Calu3 (cell line): ENCODE measurements at places on chromosomes 6 and 20. TPM values are rescaled to one million over a fixed set of nuclear protein-coding genes. Genes with fewer than 3 reads are reported as not detected.

The ATAT1 gene
- total RNA-seq, result 23.0 and 30.0 TPM in 2 replicates

The SYCP2L gene
- total RNA-seq, result 0.12 TPM in 1 of 2 replicates, not detected in the other

DNA sequence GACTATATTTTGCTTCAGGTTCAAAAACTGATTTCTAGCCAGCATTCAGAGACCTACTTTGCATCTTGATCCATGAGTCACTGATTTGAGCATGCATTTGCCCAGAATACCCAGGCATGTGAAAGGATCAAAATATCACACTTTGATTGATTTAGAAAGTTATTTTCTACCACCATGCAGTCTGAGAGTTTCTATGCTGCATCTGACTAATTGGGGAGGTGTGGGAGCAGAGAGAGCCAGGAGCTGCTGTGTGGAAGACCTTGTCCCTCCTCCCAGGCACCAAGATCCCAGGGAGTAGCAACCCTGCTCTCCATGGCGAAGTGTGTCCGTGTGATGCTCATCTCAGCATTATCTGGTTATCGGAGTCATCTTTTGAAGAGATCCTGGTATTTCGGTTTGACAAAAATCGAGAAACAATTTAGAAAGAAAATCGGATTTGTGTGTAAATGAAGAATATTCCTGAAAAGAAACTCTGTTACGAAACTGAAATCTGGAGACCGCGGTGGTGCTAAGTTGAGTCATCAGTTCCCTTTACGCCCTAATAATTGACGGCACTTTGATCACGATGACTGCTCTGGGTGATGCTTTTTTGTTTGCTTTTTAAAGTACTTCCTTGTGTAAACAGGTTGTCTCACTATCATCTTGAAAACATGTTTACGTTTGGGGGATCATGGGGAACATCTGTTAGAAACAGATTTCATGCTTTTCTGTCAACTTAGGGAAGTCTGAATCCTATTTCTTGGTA is 193.4 kb downstream of the BACH2 start:
- peak overlapping the region; percentile 21 for H3K4me3 ChIP-seq
- H3K4me1 ChIP-seq, result peaks cover 12% of the 10 kb centered on the region
- H3K36me3 ChIP-seq, result peaks cover 6% of the 10 kb centered on the region

DNA sequence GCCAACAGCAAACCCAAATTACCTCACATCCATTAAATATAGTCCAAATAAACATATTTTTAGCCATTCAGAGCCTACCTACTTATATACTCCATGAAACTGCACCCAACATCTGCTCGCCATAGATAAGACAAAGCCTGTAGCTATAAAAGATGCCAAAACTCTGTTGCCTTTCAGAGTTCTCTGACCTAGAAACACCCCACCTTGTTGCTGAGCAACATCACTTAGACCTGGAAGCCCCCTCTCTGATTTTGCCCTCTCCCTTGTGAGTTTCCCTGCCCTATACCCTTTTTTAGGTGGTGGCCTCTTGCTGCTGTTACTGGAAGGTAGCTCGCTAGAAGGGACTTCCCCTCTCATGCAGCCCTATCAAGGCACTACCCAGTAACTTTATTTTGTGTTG is 27.7 kb upstream of the FBXL4 start:
- no peak overlapping the region for H3K27ac ChIP-seq
- H3K4me1 ChIP-seq, result no peaks in the 10 kb centered on the region
- H3K4me3 ChIP-seq, result no peak overlapping the region
- peaks cover 4% of the 10 kb centered on the region for H3K36me3 ChIP-seq

GRCh38 chr6:49326347-49326746 is 136.7 kb downstream of the MMUT start:
- no peak overlapping the region for H3K4me3 ChIP-seq
- H3K27ac ChIP-seq, result peak overlapping the region; percentile 90
- no peaks in the 10 kb centered on the region for H3K27me3 ChIP-seq
- no peak for DNase-seq
- no peaks in the 10 kb centered on the region for H3K36me3 ChIP-seq

DNA sequence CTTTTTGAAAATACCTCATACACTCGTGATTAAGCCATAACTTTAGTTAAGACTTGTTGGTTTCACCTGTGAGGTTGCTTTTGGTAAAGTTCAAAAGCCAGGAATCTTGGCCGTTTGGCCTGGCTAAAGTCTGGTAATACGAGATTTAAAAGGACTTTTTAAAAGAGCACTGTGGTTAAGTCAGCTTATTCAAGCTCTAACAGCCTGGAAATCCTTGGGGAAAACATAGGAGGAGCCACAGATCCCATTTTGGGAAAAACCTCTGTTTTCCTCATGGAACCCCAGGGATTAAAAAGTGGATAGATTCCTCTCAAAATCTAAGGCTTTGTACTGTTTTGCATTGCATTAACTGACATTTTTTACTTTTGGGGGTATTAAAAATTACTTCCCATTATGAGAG is 13.7 kb upstream of the SLC22A16 start:
- DNase-seq, result no peak
- no peak overlapping the region for H3K27ac ChIP-seq
- H3K27me3 ChIP-seq, result no peaks in the 10 kb centered on the region
- H3K4me3 ChIP-seq, result no peak overlapping the region

GRCh38 chr6:168322966-168323365 is 3.4 kb upstream of the DACT2 start:
- no peak overlapping the region for H3K27ac ChIP-seq
- DNase-seq, result no peak
- no peaks in the 10 kb centered on the region for H3K36me3 ChIP-seq
- H3K27me3 ChIP-seq, result peaks cover 31% of the 10 kb centered on the region
- H3K4me1 ChIP-seq, result peaks cover 41% of the 10 kb centered on the region

GRCh38 chr20:59078231-59078630 is 35.6 kb upstream of the PRELID3B start:
- H3K27ac ChIP-seq, result no peak overlapping the region
- DNase-seq, result no peak
- H3K27me3 ChIP-seq, result peaks cover 93% of the 10 kb centered on the region
- no peaks in the 10 kb centered on the region for H3K36me3 ChIP-seq

The LHFPL5 gene
- 0.42 and 0.66 TPM in 2 replicates for total RNA-seq
